ENCODE measurements at places on chromosomes 2 and 18.

DNA sequence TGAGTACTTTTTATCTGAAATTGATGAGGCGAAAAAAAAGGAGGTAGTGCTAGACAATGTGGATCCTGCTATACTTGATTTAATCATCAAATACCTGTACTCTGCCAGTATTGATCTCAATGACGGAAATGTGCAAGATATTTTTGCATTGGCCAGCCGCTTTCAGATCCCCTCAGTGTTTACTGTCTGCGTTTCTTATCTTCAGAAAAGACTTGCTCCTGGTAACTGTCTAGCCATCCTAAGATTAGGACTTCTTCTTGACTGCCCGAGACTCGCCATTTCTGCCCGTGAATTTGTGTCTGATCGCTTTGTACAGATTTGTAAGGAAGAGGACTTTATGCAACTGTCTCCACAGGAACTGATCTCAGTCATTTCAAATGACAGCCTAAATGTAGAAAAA, 453 bp downstream of the KLHL41 start:
- DNase-seq, result no peak

DNA sequence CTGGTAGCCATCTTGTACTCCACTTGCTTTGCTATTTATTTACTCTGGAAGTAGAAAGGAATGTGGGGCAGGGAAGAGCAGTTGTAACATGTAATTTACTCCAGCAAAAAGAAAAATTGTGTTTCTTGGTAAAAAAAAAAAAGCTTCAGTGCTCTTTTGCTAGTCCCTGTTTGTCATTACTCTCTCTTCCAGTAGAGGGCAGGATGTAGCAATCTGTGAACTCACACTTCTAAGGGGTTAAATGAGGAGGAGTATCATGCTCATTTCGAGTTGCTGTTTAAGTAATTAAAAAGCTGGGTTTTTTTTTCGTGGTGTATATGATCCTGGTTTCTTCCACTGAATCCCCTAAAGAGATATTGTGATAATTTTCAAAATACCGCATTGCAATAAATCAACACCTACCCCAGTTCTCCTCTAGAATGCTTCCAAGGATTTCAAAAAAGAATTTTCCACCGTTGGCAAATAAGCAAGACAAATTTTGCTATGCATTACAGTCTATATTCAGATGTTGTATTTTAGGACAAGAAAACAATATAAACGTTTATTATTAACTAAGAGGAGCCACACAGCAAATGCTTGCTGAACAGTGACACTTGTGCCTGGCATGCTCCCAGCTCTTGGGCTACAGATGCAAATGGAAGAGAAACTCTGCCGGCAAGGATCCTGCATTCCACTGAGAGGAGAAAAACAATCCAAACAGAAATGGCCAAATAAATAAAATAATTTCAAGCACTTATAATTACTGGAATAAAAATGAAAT, 261.6 kb downstream of the ASXL3 start:
- no peak for DNase-seq

DNA sequence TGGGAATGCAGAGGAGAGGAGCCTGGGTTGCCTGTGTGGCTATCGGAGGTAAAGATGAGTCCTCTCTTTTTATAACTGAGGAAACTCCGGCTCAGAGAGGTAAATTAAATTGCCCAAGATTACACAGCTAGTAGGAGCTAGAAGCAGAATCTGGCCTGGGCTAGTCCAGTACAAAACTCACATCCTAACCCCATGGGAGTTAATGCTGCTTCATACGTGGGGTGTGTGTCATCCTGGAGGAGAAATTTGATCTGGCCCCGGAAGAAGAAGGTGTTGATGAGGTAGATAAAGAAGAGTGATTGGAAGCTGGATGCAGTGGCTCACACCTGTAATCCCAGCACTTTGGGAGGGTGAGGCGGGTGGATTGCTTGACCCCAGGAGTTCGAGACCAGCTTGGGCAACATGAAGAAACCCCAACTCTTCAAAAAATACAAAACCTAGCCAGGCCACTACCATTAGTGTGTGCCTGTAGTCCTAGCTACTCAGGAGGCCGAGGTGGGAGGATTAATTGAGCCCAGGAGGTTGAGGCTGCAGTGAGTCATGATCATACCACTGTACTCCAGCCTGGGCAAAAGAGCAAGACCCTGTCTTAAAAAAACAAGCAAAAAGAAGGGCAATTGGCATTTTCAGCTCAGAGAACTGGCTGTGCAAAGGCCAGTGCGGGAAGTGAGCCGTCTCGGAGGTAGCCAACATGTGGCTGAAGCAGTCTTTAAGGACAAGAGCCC, 33.7 kb downstream of the CTIF start:
- DNase-seq, result no peak

- no peak for DNase-seq
Measured at GRCh38 chr2:188869550-188869949, 104.6 kb upstream of the COL3A1 start.

GRCh38 chr2:196513796-196514526, 125.6 kb upstream of the CCDC150 start:
- DNase-seq, result no peak

- DNase-seq, result no peak
Measured at GRCh38 chr2:118059919-118060478, 28.3 kb upstream of the INSIG2 start.

- no peak for DNase-seq
Measured at GRCh38 chr2:174014699-174015070, 49.5 kb upstream of the SP3 start.

GRCh38 chr2:237150831-237151375, 65.2 kb downstream of the COPS8 start:
- DNase-seq, result no peak

GRCh38 chr2:47269316-47270232, 114.5 kb upstream of the STPG4 start:
- DNase-seq, result no peak

GRCh38 chr2:153990771-153991170, 119.0 kb downstream of the GALNT13 start:
- no peak for DNase-seq
